Regular cardiac myocyte (primary cell): ENCODE measurements at places on chromosomes 3 and 15. TPM values are rescaled to one million over a fixed set of nuclear protein-coding genes. Genes with fewer than 3 reads are reported as not detected.

Gene APBA2
- total RNA-seq: 12.1 and 13.8 TPM in 2 replicates

Gene HYKK
- total RNA-seq: 2.9 and 3.9 TPM in 2 replicates

Gene BNC1
- 5.8 and 6.5 TPM in 2 replicates for total RNA-seq

Gene ZNF717
- 12.8 and 13.2 TPM in 2 replicates for total RNA-seq
